GM13976 (cell line): ENCODE measurements at places on chromosomes 13 and 19.
A peak's percentile ranks its signal among the peaks of the same experiment; 100 is the strongest.

DNA sequence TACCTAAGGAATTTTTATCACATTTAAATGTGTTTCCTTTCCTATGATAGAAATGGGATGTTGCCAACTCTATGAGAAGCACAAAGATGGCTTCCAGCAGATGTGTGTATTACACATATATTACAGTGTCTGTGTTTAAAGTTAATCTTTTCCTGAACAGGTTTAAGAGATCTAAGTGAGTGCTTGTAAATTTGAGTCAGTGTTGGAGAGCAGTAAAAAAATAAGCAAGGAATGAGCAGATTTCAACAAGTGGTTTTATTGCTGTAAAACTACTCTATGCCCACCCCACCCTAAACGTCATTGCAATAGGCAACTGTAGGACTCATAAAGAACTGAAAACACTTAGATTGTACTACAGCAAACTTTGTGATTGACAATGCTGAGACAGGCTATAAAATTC, 248.7 kb downstream of the KLF5 start:
- no peak for DNase-seq

DNA sequence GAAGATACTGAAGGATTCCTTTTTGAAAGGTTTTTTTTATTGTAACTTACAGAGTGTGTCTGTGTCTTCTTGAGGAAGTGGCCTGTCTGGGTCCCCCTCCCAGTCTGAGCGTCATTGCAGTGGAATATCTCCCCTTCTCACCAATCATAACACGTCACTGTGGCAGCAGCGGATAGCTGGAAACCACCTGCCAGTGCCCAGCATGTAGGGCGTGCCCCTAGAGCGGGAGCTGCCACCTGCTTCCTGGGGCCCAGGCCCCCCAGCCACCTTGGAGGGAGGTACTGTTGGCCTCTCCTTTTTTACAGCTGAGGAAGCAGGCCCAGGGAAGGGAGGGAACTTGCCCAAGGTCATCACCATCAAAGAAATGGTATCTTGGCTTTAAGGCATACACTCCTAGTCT, 4.6 kb upstream of the DNM2 start:
- no peak for DNase-seq

DNA sequence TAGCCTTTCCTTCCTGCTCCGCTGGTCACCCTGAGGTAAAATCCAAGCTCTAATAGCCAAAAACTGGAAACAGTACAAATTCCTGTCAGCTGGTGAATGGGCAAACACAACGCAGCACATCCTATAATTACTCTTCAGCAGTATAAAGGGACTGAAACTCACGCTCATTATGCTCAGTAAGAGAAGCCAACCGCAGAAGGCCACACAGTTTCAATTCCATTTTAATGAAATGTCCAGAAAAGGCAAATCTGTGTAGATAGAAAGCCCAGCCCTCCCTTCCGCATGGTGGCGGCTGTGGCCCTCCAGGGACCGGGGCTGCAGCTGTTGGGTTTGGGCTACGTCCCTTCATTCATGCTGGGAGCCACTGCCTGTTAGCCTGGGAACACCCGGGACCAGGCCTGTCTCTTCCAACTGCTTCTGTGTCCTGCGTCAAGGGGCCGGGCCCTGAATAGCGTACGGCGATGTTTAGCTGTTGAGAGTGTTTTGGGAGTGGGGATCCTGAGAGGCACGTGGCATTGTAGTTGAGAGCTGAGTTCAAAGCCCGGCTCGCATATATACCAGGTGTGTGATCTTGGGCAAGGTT, 23.5 kb downstream of the NKPD1 start:
- peak; percentile 89 for DNase-seq

DNA sequence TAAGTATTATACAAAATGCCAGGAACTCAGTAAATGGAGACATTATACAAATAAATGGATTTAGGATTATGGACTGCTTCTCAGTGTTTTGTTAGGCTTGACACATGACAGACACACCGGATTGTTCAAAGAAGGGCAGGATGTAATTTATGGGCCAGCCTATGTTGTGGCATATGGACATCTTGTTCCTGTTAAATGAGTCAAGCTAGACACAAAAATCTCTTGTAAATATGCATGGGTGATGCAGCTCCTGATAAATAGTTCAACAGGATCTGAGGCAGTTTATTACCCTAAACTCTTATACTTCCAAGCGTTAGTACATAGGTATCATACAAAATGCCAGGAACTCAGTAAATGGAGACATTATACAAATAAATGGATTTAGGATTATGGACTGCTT, 502.3 kb downstream of the TBC1D4 start:
- DNase-seq = no peak

- DNase-seq = no peak
Measured at GRCh38 chr13:96940961-96941360, 53.3 kb downstream of the OXGR1 start.
